ENCODE measurements at places on chromosomes 5 and 9.

- DNase-seq = no peak
Observed at GRCh38 chr9:27382975-27383374, 86.0 kb upstream of the EQTN start.

GRCh38 chr5:115349001-115349817 lies 52.8 kb upstream of the CCDC112 start:
- DNase-seq = peak; percentile 8

- DNase-seq = peak; percentile 36
Observed at GRCh38 chr9:34869390-34869789, 88.7 kb upstream of the PHF24 start.

GRCh38 chr5:83443534-83443933 lies 28.0 kb upstream of the VCAN start:
- no peak for DNase-seq

DNA sequence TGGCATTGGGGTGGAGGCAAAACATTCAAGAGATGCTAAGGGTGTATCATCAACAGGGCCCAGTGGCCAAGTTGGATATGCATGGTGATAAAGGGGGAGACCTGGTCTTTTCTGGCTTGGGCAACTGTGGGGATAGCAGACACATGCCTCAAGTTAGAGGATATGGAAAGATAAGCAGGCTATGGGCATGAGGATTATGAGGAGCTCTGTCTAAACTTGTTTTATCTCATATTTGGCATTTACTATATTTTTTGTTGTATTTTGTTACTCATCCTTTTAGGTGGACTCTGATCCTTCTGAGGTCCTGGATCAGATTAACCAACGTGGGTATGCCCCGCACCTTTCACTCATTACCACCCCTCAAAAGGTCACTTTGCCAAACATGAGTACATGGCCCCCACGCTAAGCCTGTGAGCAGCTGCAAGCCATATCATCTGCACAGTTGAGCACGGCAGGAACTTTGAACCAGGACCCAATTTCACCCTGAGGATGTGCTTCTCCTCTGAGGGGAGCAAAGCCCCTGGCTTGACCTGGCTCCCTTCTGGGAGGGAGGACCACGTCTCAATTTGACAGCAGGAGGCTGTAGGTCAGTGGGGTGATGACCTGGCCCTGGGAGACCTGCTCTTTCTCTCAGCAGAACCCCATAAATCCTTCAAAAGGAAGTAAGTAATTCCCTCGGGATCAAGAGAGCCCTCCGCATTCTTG lies 71.1 kb upstream of the CD180 start:
- DNase-seq = no peak

DNA sequence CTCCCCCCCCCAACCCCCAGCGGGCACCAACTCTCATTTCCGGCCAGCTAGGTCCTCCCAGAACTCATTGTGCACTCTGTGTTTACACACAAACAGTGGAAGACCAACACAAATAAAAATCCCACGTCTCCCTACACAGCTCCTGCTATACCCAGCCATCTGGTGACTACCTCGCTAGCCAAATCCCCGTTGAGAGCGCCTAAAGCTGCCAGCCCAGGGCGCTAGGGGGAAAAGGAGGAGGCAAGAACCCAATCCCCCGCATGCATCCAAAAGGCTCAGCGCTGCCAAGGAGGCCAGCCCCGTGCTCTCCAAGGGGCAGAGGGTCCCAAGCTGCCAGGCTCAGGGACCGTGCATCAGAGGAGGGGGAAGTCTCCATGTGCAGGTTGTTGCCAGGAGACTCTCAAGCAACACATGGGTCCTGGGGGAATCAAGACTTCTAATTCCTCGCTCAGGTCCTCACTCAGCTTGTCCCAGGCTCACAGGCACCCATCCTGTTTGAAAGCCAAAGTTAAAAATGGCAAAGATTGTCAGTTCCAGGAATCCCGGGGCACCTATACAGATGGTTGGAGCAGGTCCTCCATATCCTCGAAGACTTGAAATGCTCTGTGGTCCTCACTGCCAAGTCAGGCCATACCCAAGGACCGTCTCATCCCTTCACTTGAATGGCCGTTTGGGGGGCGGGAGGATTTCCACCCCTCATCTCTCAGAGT lies 2.7 kb downstream of the ASTN2 start:
- no peak for DNase-seq

DNA sequence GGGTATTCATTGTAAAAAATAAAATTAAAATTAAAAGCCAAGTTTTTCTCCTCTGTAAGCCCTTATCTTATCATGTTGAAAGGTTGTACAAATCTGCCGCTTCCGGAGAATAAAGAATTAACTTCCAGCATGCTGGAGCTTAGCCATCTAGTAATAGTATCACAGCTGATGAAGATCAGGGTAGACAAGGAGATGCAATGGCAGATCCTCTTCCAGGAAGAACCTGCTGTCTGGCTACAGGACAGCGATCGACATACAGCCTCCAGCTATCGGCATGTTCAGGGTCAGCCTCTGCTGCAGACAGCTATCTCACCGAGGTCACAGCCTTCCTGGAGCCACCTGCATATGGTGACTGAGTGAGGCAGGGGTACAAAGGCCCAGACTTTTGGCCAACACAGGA lies 82.6 kb downstream of the MED27 start:
- DNase-seq = no peak

- no peak for DNase-seq
Observed at GRCh38 chr9:97565262-97565661, 63.8 kb downstream of the TMOD1 start.

DNA sequence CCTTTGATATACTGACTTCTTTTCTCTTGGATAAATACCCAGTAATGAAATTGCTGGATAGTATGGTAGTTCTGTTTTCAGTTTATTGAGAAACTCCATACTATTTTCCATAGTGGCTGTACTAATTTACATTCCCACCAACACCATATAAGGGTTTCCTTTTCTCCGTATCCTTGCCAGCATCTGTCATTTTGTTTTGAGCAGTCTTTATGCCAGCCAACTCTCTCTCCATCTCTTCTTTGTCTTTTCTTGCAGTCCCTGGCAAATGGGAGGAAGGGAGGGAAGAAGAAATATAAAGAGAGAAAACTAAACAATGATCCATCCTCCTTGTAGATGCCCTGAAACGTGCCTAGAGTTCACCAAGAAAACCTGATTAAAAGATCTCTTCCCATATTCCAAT lies 9.6 kb upstream of the VLDLR start:
- no peak for DNase-seq

DNA sequence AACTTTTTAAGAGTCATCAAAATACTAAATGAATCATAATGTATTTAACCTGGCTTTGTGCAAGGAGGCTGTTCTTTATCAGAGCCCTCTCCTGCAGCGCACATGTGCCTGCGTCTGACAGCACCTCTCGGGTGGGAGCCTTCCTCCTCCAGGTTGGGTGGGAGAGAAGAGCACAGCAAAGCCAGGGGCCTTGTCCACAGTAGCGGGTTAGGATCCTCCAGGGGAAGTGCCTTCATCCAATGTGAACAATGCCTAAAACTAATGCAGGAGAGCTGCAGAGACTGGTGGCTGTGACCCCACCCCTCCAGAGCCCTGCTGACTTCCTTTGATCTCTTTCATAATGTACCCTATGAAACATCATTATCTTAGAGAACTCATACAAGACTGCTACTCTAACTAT lies 10.2 kb downstream of the UBE2QL1 start:
- no peak for DNase-seq

GRCh38 chr5:123439709-123440108 lies 16.5 kb upstream of the CEP120 start:
- DNase-seq = no peak

DNA sequence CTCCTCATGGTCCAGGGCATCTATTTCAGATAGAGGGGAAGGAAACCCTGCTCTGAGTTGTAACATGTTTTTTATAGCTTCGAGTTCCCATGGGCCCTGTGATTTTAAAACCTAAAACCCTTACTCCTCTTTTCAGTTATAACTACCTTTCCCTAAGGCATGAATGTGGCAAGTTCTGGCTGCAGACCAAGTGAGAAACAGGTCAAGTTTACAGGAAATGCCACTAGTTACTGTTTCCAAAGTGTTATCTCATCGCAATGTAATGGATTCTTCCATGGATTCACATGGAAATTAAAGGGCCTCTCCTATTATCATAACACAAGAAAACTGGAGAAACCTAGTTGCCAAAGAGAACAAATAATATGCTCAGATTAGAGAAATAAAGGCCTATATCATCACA lies 574.5 kb upstream of the GRAMD2B start:
- no peak for DNase-seq

- DNase-seq = no peak
Observed at GRCh38 chr9:36858805-36859375, 175.2 kb downstream of the PAX5 start.

DNA sequence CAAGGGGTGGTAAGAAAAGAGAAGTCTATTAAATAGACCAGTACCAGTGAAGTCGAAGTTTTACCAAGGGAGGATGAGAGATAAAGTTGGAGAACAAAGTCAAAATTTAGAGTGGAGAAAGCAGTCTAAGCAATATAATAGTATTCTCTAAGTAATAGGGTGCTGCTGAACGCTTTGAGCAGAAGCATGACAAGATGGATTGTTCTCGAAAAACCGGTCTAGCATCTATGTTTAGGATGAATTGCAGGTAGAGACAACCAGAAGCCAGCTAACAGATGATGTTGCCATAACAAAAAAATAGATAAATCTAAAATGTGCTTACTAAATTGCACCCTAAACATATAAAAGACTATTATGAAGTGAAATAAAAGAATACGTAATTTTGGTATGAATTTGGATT lies 237.0 kb downstream of the PRELID2 start:
- DNase-seq = no peak

- DNase-seq = no peak
Observed at GRCh38 chr5:145629047-145629446, 206.1 kb downstream of the PRELID2 start.

DNA sequence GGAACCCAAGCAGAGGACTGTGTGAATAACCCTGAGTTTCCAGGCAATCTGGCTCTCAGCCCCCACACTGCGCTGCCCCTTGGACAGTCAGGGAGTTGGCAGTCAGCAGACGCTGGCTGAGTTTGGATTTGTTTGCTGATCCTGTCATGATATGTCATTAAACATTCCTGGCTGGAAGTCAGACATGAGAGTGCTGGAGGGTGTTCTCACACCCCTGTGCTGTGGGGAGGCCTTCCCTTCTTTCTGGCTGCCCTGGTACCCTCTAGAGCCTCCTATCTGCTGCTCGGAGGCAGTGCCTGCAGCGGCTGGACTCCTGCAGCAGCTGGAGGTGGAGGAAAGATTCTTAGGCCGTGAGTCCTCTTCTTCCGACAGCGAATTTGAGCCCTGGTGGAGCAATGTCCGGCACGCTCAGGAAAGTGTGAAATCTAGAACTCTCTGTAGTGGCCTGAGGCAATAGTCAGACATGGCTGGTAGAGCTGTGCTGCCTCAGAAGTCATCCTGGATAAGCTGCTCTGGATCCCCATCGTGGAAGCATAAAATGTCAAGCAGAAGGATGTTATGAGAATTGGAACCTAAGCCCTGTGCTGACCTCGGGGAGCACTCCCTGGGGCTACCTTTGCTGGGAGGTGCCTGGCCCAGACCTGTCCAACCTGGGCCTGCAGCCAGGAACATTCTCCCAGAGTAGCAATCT lies 72.0 kb downstream of the PDE8B start:
- DNase-seq = no peak

DNA sequence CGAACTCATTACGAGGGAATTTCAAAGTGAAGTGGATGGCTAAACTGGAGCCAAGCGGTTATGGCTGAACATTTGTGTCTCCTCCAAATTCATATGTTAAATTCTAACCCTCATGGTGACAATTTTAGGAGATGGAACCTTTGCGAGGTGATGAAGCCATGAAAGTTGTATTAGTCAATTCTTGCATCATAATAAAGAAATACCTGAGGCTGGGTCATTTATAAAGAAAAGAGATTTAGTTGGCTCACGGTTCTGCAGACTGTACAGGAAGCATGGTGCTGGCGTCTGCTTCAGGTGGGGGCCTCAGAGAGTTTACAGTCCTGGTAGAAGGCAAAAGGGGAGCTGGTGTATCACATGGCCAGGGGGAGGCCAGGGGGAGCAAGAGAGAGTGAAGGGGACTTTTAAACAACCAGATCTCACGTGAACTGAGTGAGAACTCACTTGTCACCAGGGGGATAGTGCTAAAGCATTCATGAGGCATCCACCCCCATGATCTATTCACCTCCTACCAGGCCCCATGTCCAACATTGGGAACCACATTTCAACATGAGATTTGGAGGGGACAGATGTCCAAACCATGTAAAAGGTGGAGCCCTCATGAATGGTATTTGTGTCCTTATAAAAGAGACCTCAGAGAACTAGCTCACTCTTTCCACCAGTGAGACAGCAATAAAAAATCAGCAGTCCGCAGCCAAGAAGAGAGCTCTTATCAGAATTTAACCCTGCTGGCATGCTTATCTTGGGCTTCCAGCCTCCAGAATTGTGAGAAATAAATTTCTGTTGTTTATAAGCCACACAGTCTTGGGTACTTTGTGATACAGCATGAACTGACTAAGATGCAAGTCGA lies 143.4 kb downstream of the MTRR start:
- peak; percentile 20 for DNase-seq

DNA sequence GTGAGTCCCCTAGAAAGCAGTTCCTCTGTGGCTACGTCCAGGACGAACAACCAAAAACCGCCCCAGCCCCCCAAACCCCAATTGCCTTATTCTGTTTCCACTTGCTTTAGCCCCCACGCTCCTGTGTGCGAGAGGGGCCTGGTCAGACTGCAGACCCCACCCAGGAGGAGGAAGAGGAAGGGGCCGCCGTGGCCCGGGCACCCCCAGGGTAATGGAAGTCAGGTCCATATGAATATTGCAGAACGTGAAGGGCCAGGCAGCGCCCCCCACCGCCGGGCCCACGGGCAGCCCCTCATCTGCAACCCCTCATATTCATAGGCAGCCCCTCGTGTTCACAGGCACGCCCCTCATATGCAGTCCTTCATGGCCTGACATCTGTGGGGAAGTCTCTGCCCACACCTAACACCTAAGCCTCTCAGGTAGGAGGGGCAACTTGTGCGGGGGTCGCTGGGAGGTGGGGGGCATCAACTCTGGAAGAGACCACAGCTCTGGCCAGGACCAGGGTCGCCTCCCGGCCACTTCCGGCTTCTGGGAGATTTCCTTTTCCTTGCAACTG lies 37.7 kb upstream of the PLEKHG4B start:
- no peak for DNase-seq

Measured in GM12865 (cell line).